ENCODE measurements at places on chromosomes 12 and 14.
A peak's percentile ranks its signal among the peaks of the same experiment; 100 is the strongest.

GRCh38 chr12:55955800-55956508 is 9.9 kb downstream of the PMEL start:
- DNase-seq: no peak

- DNase-seq: no peak
Observed at GRCh38 chr12:18586581-18586980, 151.2 kb downstream of the PLCZ1 start.

DNA sequence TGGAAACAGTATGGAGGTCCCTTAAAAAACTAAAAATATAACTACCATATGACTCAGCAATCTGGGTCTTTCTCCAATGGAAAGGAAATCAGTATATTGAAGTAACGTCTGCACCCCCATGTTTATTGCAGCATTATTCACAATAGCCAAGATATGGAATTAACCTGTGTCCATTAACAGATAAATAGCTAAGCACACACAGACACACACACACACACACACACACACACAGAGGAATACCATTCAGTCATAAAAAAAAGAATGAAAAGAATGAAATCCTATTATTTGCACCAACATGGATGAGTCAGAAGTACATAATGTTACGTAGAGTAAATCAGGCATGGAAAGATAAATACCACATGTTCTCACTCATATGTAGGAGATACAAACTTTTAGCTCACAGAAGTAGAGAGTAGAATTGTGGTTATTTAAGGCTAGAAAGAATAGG is 4.7 kb downstream of the KLRK1 start:
- peak; percentile 67 for DNase-seq

DNA sequence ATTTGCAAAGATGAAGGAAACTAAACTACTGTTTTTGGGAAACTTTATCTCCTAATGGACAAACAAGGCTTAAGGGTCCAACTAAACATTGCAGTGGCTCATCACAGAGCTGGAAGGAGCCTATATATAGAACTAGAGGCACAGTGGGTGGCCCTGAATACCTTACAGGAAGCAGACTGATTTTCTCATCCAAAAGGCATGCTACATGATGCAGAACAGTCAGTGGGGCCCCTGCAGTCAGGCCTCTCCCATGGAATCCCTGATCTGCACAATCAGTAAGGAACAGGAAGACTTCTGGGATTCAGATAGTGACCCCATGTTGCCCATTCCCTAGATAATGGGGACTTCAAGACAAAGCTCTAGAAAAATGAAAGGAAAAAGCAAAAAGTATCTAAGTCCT is 1.9 kb upstream of the LLPH start:
- DNase-seq: no peak

GRCh38 chr12:88383405-88383804 is 196.9 kb downstream of the KITLG start:
- no peak for DNase-seq

GRCh38 chr12:76548222-76548837 is 11.2 kb downstream of the OSBPL8 start:
- no peak for DNase-seq

DNA sequence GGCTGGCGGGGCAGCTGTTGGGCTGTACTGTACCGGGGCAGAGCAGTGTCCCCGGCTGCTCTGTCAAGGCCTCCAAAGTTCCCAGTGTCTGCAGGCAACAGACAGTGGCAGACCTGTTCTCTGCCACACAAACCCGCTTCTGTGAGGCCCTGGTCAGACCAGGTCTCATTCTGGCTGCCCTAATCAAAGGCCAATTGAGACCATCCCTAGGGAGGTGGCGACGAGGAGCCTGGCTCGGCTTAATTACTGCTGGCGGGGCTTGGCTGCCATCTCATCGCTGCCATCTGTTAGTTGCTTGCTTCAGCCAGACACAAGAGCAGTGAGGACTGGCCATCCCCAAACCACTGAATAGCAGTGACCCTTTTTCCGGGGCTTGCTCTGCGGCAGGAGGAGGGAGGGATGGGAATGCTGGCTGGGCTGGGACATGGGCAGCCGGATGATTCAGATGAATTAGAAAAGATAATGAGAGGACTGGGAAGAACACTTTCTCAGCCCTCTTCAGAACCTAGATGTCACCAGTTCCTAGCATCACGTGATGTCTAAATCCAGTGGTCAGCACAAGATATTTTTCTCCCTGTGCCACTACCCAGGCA is 24.5 kb downstream of the ERG28 start:
- DNase-seq: no peak

DNA sequence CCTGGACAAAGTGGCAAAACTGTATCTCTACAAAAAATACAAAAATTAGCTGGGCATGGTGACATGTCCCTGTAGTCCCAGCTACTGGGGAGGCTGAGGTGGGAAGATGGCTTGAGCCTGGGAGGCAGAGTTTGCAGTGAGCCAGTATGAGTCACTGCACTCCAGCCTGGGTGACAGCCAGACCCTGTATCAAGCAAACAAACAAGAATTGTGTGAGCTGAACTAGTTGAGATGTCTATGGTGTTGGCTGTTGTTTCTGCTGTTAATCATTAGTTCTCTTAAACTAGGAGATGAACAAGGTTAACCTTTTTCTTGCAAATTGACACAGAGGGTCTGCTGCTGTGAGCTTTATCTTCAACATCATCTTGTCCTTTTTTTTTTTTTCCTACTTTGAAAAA is 23.6 kb downstream of the RASSF3 start:
- DNase-seq: no peak

GRCh38 chr12:94676031-94676641 is 25.8 kb upstream of the TMCC3 start:
- no peak for DNase-seq

DNA sequence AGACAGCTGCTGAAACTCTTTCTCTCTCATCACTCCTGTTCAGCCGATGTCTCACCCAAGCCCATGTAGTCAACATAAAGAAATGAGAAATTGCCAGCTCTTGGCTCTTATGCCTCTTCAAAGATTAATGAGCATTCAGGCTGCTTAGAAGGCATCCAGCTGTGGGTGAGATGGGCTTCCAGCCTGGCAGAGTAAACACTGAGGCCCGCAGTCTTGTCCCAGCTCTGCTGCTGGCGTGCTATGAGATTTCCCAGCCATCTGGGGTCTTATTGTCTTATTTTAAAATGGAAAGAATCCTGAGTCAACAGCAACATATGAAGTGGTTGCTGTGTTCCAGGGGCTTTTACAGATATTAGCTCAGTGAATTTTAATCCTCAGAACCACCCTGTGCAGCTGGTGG is 12.6 kb downstream of the RXYLT1 start:
- peak; percentile 92 for DNase-seq

- no peak for DNase-seq
Observed at GRCh38 chr12:62893276-62893675, 41.7 kb downstream of the PPM1H start.

DNA sequence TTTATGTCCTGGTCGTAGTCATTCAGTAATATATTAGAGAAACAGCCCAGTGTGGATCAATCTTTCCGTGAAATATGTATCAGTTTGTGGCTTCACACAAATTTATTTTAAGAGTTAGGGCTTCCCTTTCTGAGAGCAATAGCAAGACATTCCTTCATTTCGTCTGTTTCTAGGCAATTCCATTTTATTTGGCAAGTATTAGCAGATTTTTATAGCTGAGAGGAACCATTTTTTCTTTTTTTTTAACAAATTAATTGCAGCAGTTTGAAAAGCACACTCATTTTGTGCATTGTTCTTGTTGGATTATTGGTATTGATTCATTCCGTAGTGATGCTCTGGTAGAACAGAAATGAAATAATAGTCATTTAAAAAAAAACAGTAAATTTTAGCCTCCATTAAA is 132.9 kb downstream of the SRGAP1 start:
- no peak for DNase-seq

DNA sequence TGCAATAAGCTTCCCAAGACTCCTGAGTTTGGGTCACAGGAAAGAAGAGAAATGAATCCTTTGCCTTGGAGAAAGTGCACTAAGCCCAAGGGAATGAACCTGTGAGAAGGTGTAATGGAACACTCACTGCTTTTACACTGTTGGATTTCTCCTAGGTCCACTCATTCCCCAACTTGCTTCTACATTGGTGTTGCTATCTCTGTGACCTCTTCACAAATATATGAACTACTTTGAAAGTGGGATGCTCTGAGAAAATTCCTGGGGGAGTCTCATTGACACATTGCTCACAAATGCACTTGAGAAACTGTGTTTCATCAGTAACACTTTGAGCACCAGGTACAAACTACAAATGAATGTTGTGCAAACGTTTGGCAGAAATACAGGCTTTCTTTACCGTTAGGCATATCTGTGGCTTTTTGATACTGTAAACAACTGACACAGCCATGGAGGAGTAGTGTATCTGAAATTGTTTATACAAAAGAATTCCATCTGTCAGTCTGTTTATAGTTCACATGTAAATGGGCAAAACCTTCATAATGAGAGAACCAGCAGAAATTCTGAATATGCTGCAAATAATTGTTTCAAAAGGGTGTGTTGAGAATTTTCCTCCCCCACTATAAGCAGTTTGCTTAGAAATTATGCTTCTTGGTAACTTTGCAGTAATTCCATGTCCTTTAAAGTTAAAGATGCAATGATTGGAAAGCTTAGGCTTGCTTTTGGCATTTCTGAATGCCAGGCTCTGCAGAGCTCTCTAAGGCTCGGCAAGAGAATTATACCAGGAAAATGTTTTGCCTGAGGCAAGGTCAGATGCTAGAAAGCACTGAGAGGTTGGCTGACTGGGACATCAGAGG is 348.5 kb upstream of the DDHD1 start:
- DNase-seq: no peak

GRCh38 chr14:39417014-39417413 is 15.2 kb downstream of the FBXO33 start:
- no peak for DNase-seq

DNA sequence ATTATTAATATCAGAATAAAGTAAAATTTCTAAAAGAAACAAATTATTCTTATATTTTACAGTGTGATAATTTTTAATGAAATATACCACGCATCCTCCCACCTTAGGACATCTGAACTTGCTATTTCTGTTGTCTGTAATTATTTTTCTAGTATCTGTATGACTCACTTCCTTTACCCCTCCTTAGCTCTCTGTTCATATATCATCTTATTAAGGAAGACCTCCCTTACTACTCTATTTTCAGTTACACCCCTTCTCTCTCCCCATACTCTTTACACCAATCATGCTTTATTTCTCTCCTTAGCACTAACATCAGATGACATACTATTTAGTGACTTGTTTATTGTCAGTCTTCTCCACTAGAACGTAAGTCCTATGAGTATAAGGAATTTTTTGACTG is 34.2 kb upstream of the C12orf50 start:
- DNase-seq: no peak

GRCh38 chr12:131896080-131896810 is 1.8 kb downstream of the ULK1 start:
- DNase-seq: peak; percentile 88

DNA sequence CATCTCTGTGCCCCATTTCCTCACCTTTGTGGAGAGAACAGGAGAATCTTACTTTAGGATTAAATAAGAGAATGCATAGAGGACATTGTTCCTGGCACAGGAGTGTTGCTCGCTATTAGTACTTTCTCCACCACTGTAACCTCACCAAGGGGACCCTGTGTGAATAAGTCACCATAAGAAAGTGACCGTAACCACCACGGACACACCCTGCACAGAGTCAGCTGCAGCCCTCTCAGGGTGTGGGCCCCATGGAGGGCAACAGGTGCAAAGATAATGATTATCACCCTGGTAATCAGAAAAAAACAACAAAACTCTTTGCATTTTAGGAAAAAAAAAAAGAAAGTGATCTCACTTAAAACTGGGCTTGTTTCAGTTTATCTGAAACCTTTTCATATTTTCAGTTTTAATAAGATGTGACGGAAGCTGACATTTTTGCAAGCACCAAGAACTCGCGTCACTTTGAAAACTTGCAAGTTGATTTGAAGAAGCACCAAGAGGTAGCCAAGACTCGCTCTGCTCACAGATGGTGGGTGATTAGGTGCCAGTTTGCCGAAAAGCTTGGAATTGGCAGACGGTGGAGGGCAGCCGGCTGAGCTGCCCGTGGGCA is 87.0 kb upstream of the VRK1 start:
- no peak for DNase-seq

GRCh38 chr14:96597680-96598079 is 95.5 kb downstream of the PAPOLA start:
- no peak for DNase-seq

DNA sequence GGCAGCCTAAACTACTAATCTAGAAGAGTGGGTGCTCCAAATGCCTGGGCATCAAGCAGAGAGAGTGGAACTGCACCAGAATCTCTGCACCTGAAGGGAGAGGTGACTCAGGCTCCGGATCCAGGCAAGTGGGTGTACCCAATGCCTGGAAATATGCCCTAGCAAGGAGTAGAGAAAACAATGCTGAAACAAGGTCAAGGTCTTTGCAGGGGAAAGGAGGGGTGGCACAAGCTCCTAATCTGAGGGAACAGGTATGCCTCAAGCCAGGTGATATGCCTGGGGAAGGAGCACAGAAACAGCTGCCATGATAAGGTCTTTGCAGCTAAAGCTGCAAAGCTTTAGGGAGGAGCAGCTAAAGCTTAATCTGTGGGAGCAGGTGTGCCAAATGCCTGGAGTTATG is 136.0 kb upstream of the KITLG start:
- no peak for DNase-seq

GRCh38 chr14:53942970-53943750 is 13.5 kb downstream of the BMP4 start:
- peak; percentile 61 for DNase-seq

Measured in NCI-H1417 (cell line).